ENCODE measurements at places on chromosomes 1 and 21.

GRCh38 chr1:246709835-246710234, 14.4 kb upstream of the SCCPDH start:
- DNase-seq: no peak

DNA sequence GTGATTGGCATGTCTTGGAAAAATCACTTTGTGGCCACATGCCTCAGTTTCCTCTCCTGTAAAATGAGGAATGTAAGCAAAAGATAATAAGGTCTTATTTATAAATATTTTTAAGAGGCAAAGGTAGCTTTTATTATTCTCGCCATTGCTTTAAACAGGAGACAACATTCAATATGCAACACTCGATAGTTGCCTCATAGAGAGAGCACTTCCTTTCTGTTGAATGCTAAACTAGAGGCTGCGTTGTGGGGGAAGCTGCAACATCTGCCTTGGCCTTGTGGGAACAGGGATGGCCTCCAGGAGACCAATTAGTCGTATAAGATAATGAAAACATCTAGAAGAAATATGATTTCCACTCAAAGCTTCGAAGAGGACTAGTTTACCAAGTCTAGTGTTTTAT, 3.5 kb downstream of the OSCP1 start:
- no peak for DNase-seq

GRCh38 chr1:118366286-118366685, 181.3 kb upstream of the SPAG17 start:
- no peak for DNase-seq

GRCh38 chr1:69016468-69016867, 519.6 kb upstream of the DEPDC1 start:
- no peak for DNase-seq

GRCh38 chr1:218718977-218719376, 373.8 kb downstream of the TGFB2 start:
- DNase-seq: no peak

GRCh38 chr1:68588304-68588703, 91.4 kb upstream of the DEPDC1 start:
- DNase-seq: no peak

DNA sequence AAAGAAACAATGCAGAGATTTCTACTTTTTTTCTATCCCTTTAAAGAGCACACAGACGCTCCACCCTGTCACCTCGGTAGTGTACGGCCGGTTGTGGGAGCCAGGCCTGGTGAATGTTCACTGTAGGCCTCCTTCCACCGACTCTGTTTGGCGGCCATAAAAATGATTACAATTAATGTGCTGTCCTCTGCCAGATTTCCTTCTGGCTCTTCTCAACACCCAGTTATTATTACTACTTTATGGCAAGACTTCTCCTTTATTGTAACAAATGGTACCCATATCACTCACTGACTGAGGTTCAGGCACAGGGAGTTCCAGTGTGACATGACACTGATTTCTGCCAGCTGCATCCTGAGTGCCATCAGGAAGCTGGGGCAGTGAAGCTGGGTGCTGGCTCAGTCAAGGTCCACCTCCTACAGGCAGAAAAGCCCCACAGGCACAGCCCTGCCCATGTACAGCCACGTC, 37.4 kb downstream of the GPR161 start:
- DNase-seq: no peak

GRCh38 chr1:47656719-47657685, 219.2 kb downstream of the FOXD2 start:
- DNase-seq: no peak

- no peak for DNase-seq
These were observed 1.5 kb downstream of the TRNP1 start for GRCh38 chr1:26994787-26995517.

DNA sequence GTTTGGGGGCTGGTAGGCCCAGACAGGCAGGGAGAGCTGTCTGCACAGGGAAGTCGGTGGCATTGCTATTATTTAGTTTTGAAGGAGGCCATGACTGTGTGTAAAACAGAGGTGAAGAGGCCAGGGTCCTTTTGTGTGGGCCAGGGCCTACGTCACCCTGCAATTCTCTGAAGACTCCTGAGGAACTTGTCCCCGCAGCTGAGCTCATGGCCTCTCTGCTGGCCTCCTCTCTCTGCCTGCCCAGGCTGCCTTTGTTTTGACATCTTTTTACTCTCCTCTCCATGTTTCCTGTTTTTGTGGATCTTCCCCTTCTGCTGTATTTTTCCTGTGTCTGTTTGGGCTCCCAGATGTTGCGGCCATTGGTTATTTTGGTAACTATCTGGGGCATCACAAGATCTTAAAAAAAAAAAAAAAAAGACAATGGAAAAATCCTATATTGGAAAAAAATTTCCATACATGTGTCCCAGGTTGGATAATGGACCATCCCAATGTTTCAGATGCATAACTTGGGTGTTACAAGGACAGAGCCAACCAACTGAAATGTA, 280.7 kb downstream of the RPS6KC1 start:
- no peak for DNase-seq

- DNase-seq: no peak
These were observed 652.9 kb upstream of the USP24 start for GRCh38 chr1:55868026-55868425.

DNA sequence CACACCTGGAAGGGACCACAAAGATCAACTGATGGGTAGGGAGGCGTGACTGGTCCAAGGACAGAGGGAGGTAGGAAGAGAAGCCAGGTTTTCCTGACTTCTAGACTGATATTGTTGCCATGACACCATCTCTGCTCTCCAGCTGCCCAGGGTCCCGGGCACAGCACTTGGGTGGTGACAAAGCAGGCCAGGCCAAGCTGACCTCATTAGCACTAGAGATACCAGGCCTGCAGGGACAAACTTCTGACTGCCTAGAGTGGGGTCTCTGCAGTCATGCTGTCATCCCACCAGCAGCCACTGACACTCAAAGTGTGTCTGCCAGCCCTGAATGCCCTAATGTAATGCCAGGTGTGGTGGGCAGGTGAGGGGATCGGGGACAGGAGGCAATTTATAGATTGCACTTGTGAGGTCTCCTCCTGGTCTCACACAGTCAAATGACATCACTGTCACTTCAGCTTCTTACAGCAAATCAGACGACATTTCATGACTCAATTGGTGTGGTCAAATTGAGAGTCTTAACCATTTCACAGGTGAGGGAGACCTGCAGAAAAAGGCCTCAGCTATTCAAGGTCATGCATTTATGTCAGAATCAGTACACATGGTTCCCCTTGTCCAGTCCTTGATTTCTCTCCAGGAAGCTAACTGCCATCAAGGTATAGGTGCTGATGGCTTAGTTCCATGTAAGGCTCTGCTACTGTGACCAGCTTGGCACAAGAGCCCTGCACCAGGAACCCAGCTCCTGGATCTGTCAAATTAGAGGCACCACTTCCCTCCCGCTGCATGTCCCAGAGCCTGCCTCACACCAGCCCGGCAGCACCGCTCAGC, 2.7 kb downstream of the SLC9A1 start:
- no peak for DNase-seq

- no peak for DNase-seq
These were observed 45.5 kb downstream of the RABGAP1L start for GRCh38 chr1:174204697-174205308.

DNA sequence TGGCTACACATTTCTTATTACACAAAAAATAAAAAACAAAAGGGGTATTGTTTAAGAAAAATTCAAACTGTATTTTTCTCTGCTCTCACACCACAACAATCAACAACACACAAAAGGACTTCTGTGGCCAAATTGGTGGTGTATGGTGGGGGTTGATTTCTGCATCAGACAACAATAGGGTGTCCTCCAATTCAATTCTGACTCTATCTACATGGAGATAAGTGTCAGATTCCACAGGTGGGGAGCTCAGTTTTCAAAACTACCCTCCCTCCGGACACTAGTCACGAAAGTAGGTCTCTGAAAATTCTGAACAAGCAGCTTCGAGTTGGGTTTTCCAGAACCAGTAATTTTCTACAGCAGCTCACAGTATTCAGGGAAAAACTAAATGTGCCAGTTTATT, 744.9 kb upstream of the NCAM2 start:
- no peak for DNase-seq

- DNase-seq: no peak
These were observed 1.7 kb upstream of the C2CD2 start for GRCh38 chr21:41955516-41955915.

DNA sequence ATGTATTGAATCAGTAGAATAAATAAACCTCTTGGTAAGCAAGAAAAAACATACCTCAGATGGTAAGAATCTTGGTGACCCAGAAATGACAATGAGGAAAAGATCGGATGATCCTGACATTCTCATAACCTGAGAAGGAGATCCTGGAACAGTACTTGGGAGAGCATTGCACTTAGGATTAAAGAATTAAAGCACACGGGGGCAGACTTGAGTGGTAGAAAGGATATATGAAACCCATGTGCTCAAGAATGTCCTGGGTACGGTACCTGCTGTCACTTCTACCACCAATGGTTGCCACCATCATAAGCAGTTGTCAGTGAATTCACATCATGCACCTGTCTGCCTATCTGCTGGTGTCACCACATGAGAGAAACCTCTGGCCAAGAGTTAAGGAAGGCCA, 108.9 kb upstream of the GJB5 start:
- no peak for DNase-seq

DNA sequence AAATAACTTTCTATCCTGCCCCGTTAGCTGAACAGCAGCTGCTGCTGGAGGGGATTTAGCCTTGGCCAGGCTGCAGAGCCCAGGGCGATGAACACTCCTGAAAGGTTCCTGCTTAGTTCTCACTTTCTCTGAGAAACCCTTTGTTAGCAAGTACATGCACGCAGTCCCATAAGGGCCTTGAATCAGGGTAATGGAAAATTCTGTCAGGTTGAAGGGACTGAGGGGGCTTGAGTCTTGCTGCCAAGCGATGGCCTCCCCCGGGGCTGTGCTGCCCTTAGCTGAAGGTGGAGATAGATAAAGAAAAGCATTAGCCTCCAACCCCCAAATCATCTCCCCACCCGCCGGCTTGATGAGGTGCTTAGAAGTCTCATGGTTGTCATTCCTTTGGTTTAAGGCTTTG, 7.9 kb downstream of the GJA5 start:
- DNase-seq: no peak

DNA sequence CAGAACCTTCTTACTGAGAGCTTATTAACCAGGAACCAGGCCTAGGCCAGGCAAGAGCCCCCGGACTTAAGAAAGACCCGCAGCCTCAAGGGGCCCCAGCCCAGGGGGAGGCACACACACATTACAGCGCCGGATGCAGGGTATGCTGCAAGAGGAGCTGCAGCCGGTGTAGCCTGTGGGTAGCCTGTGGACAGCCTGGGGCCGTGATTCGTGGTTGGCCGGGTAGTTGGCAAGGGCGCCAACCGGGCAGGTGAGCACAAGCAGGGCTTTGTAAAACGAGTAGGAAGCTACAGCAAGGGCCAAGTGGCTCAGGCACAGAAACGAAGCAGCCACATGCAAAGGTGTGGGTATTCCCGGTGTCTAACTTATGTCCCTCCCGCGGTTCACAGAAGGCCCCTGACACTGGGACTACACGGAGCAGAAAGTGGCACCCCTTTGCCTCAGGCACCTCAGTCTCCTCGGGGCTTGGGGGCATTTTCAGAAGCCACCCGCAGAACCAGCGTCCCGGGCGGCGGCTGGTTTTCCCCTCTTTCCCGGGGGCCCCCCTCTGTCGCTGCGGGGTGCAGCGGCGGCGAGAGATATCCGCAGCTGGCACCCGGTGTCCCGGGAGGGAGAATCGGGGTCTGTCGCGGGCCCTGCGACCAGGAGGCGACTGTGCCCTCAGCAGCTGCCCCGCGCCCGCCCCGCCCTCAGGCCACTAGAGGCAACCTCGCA, 40.8 kb downstream of the KIAA1614 start:
- no peak for DNase-seq

- DNase-seq: no peak
These were observed 11.7 kb upstream of the IGSF3 start for GRCh38 chr1:116679091-116679827.

DNA sequence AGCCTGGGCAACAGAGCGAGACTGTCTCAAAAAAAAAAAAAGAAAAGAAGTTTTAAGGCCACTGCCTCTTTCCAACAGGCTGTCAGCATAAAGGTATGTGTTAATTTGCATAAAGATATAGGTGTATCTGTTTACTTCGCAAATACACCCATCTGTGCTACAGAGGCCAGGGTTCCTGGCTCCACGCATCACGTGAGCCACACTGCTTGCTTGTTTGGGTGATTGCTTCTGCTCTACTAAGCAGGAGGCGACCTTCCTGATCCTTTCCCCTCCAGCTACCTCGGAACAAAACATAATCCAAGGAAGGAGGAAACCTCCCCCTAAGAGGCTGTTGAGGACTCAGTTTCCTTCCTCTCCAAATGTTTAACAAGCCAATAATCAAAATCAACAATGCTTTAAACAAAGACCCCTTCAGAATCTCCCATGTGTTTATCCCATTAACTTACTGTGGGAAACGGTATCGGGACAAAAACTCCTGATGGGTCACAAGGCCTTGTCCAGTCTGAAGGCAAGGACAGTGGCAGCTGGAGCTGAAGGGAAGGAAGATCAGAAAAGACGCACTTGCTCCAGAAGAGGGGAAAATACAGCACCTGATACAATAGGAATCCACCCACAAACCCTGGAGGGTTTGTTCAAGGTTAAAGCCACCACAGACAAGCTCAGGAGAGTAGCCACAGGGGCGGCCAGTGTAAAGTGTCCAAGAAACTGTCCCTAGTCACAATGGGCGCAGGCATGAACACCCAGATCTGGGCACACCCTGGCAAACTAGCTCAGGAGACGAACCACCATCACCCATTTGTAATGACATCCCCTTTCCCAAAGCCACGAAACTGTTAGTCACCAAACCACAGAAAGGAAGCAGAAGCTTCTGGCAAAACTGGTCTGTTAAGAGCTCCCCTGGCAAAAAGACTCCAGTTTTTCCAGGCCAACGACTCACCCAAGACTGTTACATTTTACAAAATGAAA, 17.2 kb downstream of the CTNNBIP1 start:
- no peak for DNase-seq

DNA sequence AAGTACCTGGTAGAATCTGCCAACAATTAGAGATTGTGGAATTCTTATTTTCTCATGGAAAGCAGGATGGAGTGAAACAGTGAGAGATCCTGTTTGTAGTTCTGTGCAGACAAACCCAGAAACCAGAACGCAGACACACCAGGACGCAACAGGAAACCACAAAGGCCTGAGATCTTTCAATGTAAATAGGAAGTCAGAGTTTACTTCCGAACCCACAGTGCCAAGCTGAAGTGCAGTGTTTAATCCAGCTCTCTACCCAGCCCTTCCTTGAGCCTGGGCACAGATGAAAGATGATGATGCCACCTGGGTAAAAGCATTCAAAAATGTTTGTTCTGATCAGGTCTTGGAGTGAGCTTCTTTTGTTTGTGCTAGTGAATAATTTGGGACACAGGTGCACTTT, 244.2 kb upstream of the HOOK1 start:
- DNase-seq: no peak

- peak; percentile 32 for DNase-seq
These were observed 104.7 kb downstream of the CAMTA1 start for GRCh38 chr1:6889875-6890480.

DNA sequence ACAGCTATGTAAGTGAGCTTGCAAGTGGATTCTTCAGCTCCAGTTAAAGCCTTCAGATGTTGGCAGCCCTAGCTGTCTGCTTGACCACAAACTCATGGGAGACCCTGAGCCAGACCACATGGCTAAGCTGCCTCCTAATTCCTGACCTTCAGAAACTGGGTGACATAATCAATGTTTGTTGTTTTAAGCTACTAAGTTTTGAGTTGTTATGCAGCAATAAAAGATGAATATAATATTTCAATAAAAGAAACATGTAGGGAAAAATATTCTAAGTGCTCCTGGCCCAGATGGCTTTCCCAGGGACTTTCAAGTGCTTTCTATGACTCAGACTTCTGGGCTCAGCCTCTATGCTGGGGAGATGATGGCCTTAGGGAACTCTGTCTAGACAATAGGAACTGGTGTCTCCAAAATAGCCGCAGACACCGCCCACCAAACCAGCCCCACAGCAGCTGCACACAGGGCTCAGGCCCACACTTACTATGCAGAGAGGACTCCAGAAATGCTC, 20.3 kb upstream of the AZIN2 start:
- peak; percentile 56 for DNase-seq
